Heart left ventricle (tissue), 16 donors: ENCODE measurements at places on chromosomes 2 and 18.

DNA sequence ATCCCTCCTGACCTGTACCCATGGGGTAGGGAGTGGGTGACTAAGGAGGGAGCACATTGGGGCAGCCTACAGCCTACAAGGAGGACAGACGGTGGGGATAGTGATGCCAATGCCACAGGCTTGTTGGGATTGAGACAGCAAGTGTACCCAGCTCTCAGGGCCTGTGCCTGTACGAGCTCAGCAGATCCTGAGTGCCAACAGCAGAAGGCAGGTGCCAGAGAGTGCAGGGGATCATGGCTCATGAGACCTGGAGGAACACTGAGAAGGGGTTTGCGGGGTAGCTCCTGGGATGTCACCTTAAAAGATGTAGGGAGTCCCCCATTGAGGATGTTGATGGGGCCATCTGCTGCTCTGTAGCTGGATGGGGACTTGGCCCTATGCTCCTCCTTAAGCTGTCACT is 10.3 kb upstream of the SNED1 start:
- no peak for DNase-seq
- H3K27me3 ChIP-seq = peaks cover 6% of the 10 kb centered on the region
- peaks cover 36% of the 10 kb centered on the region for H3K4me1 ChIP-seq
- H3K4me3 ChIP-seq = no peak overlapping the region
- no peak overlapping the region for H3K27ac ChIP-seq

- H3K27me3 ChIP-seq = no peaks in the 10 kb centered on the region
- H3K4me3 ChIP-seq = no peak overlapping the region
- no peaks in the 10 kb centered on the region for H3K4me1 ChIP-seq
- no peak for DNase-seq
- H3K36me3 ChIP-seq = peaks cover 71% of the 10 kb centered on the region
These were observed 104.1 kb upstream of the UBXN4 start for GRCh38 chr2:135637456-135638087.

GRCh38 chr2:114925296-114926255 is 483.1 kb downstream of the DPP10 start:
- no peak for DNase-seq
- no peaks in the 10 kb centered on the region for H3K36me3 ChIP-seq
- H3K27me3 ChIP-seq = no peaks in the 10 kb centered on the region
- H3K4me3 ChIP-seq = no peak overlapping the region
- H3K4me1 ChIP-seq = no peaks in the 10 kb centered on the region

GRCh38 chr2:15458277-15458676 is 102.9 kb downstream of the NBAS start:
- H3K27me3 ChIP-seq = no peaks in the 10 kb centered on the region
- no peak overlapping the region for H3K27ac ChIP-seq
- no peak for DNase-seq
- peaks cover 5% of the 10 kb centered on the region for H3K36me3 ChIP-seq
- peaks cover 5% of the 10 kb centered on the region for H3K4me1 ChIP-seq
- H3K4me3 ChIP-seq = no peak overlapping the region

DNA sequence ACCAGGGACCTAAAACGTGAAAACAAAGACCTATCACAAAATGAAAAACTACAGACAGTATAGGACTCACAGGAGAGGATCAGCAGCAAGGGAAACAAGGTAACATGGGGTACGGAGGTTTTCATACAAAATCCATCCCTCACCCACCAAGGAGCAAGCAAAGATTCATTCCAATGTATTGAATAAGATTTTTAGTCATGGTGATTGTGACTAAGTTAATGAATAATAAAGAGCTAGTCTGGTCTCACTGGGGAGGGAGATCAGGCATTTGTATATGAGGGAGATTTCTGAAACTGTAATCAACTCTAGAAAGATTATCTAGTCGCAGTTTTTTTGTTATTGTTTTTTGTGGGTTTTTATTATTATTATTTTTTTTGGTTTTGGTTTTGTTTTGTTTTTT is 336.5 kb upstream of the MMADHC start:
- no peaks in the 10 kb centered on the region for H3K27me3 ChIP-seq
- H3K4me1 ChIP-seq = no peaks in the 10 kb centered on the region
- H3K36me3 ChIP-seq = no peaks in the 10 kb centered on the region
- H3K4me3 ChIP-seq = no peak overlapping the region

DNA sequence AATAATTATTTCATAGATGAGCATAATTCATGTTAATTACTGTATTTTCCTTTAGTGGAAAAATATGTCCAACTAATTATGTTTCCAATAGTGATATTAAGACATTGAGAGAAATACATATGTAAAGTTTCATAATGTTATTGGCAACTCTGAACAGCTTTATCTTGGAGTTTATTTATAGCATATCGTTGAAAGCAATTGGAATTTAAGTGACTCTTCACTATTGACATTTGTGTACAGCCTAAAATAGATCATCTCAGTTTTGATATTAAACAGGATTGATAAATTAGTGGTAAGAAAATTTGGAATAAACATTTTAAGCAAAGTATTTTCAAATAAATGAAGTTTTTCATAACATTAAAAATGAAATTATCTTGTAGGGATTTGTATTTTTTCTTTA is 79.7 kb downstream of the EML4 start:
- H3K27me3 ChIP-seq = no peaks in the 10 kb centered on the region
- no peak overlapping the region for H3K4me3 ChIP-seq
- no peak for DNase-seq
- H3K4me1 ChIP-seq = peaks cover 6% of the 10 kb centered on the region
- H3K36me3 ChIP-seq = no peaks in the 10 kb centered on the region
- H3K27ac ChIP-seq = no peak overlapping the region
